ENCODE measurements at places on chromosomes 6 and 20. TPM values are rescaled to one million over a fixed set of nuclear protein-coding genes. Genes with fewer than 3 reads are reported as not detected.

DNA sequence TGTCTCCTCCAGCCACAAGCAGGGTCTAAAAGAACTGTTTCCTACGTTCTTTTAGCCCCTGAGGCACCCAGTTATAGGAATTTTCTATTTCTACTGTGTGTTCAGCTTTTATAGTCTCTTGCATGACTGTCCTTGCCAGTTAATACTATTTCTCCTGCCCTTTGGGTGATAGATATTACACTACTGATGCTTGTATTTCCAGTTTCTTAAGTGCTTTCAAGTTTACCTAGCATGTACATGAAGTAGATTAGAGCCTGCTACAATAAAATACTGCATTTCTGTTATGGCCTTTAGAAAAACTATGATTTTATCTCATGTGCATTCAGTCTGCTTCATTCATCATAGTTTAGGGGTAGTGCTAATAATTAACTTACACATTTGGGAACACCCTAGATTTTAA, 89.6 kb downstream of the FOXO3 start:
- DNase-seq: no peak

DNA sequence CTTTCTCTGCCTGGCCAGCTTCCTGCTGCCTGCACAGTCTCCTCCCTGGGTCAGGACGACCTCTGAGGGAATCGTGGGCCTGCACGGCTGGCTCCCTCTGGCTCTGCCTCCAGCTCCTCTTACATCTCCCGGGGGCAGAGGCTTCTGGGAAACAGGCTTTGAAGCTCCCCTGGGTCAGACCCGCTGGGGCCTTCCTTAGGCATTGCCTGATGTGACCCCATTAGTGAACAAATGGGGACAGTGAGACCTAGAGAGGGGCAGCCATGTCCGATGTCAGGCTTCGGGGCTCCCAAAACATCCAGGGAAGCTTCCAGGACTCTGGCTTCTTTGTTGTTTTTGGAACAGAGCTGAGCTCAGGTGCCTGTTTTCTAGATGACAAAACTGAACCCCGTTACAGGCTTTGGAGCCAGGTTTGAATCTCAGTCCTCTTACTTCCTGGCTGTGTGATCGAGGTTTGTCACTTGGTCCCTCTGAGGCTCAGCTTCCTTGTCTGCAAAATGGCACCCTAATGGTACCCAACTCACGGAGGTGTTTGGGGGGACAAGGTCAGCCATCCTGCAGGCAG, 94.3 kb downstream of the CEBPB start:
- DNase-seq: no peak

GRCh38 chr20:20369250-20370093, 1.6 kb downstream of the INSM1 start:
- DNase-seq: no peak

GRCh38 chr6:169960886-169961611, 209.6 kb downstream of the ERMARD start:
- DNase-seq: no peak

- no peak for DNase-seq
Measured at GRCh38 chr6:46773201-46773855, 19.9 kb upstream of the MEP1A start.

GRCh38 chr6:87848616-87849015, 146.6 kb upstream of the AKIRIN2 start:
- peak; percentile 34 for DNase-seq

- DNase-seq: no peak
Measured at GRCh38 chr6:81755551-81755950, 3.1 kb upstream of the TENT5A start.

HS3ST5 gene
- not detected for total RNA-seq

DNA sequence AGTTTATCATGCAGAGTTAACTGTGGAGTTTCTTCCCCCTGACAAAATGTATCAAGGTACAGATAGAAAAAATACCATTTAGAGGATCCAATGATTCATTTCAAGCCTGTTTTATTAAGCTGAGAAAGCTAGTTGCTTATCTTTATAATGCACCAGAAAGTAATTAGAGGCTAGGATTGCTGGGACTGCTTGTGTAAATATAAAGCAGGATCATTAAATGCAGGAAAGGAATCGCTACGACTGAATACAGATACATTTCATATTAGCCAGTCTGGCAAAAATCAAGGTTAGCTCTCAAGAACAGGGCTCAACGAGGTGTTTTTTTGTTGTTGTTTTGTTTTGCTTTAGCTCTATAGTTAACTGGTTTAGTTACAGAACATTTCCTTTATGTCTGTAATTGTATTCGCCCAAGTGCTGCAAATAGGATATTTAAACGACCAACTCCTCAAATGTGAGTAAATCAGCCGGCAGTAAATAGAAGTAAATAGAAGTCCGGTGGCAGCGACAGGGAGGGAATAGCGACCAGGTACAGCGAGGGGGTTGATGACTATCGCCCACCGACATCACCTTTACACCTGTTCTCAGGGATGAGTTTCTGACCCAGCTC, 748 bp downstream of the UBE2J1 start:
- peak; percentile 20 for DNase-seq

All from A673 (cell line).